ENCODE measurements at places on chromosomes 2 and 18. TPM values are rescaled to one million over a fixed set of nuclear protein-coding genes. Genes with fewer than 3 reads are reported as not detected.

The PSD4 gene
- 9.1 TPM for polyA plus RNA-seq

The LRRC30 gene
- polyA plus RNA-seq = 0.21 TPM

The C2orf78 gene
- polyA plus RNA-seq = not detected

The TACR1 gene
- 2.2 TPM for polyA plus RNA-seq

The FIGN gene
- polyA plus RNA-seq = 9.9 TPM

The GPR17 gene
- 1.1 TPM for polyA plus RNA-seq

DNA sequence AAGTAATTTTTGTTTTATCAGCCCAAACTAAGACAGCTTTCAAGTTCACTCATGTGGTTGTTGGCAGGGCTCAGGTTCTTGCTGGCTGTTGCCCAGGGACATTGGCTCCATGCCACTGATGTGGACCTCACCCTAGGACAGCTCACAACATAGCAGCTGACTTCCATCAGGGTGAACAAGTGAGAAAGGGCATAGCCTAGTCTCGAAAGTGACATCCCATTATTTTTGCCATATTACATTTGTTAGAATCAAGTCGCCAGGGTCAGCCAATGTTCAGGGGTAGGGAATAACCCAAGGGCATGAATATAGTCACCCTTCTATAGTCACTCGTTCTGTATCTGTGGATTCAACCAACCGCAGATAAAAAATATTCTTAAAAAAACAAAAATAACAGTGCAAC lies 10.7 kb upstream of the CWC22 start:
- no peak for DNase-seq

The ALPG gene
- not detected for polyA plus RNA-seq
